Left lung (tissue), 14 donors: ENCODE measurements at places on chromosomes 7 and 10. TPM values are rescaled to one million over a fixed set of nuclear protein-coding genes. Genes with fewer than 3 reads are reported as not detected.

Gene FAM24B
- 4.0 TPM for total RNA-seq

Gene NUDT13
- total RNA-seq = 2.1 TPM

Gene PAPOLB
- total RNA-seq = 0.17 TPM

Gene LBX1
- total RNA-seq = 0.47 TPM

Gene SLC18A3
- total RNA-seq = not detected

Gene CDHR1
- 0.94 TPM for total RNA-seq

Gene NODAL
- not detected for total RNA-seq

DNA sequence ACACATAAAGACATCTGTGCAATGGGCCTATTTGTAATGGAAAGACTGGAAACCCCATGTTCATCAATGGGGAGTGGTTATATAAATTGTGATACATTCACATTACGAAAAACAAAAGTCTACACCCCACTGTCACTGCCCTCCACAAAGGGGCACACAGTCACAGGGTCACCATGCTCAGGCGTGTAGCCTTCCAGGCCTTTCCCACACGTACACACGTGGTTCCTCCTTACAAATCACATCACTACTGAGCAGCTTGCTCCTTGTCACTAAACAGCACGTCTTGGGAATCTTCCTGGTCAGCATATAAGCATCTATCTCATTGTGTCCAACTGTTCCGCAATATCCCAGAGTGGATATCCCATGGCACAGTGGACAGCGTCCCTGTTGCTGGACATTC, 163.1 kb downstream of the SLIT1 start:
- DNase-seq = no peak

DNA sequence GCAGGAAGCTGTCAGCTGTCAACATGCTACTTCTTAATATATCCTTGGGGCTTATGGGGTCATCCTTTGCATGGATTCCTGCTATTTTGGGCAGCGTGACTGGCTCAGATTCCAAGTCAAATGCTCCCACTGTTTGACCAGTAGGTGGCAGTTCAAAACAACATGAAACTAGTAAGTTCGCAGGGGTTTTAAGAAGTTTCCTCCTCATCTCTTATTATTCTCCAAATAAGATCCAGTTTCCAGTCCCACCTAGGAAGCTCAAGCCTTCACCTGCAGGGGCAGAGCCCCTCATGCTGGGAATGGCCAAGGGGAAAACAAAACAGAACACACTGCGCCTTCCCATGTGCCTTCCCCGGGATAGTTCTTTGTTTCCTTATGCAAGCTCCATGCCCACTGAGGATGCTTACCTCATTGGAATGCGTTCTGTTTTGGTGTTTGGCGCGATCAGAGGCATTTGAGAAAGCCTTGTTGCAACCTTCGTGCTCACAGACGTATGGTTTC, 259.8 kb downstream of the GLI3 start:
- DNase-seq = no peak

GRCh38 chr10:88256013-88256680, 327.0 kb downstream of the RNLS start:
- DNase-seq = no peak

GRCh38 chr7:135382173-135382572, 127.7 kb downstream of the CNOT4 start:
- DNase-seq = no peak

DNA sequence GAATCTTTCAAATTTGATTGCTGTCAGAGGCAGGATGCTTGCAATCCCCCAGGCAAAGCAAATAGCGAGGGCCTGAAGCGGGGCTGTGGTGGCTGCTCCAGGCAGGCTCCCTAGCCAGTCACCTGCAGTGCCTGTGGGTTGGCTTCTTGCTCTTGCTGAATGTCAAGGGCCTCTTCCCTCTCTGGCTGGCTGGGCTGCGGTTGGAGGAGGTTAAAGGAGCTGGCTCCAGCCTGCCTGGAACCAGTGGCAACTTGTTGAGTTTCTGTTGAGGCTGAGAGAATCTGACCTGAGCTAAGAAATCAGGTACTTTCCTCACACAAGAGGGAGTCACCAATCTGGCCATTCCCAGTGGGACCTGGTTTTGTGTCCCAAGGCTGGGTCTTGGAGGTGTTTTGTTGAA, 134.7 kb downstream of the TMEM178B start:
- DNase-seq = peak; percentile 38

- no peak for DNase-seq
These were observed 65.0 kb downstream of the INPP5A start for GRCh38 chr10:132602614-132603013.

- no peak for DNase-seq
These were observed 49.4 kb upstream of the BET1 start for GRCh38 chr7:94053532-94053931.

GRCh38 chr10:13673156-13673555, 86.4 kb downstream of the PRPF18 start:
- DNase-seq = no peak

DNA sequence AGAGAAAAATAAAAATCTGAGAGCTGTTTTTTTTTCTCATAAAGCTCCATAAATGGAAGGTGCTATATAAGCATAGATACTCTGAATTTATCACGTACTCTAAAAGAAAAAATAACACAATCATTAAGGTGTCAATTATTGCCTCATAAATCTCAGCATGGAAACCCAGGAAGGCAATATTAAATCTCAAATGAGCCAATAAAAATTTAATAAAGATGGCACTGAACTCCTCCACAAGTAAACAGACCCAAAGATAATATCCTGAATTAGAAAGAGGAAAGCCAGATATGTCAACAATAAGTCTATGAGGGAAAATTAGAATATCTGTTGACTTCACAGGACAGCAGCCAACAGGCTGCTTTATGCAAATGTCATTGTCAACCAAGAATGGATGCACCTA, 66.5 kb downstream of the CDK6 start:
- DNase-seq = no peak

GRCh38 chr10:76119036-76119435, 687.6 kb downstream of the LRMDA start:
- no peak for DNase-seq

- DNase-seq = no peak
These were observed 4.8 kb downstream of the ATP6V0E2 start for GRCh38 chr7:149878523-149878921.

DNA sequence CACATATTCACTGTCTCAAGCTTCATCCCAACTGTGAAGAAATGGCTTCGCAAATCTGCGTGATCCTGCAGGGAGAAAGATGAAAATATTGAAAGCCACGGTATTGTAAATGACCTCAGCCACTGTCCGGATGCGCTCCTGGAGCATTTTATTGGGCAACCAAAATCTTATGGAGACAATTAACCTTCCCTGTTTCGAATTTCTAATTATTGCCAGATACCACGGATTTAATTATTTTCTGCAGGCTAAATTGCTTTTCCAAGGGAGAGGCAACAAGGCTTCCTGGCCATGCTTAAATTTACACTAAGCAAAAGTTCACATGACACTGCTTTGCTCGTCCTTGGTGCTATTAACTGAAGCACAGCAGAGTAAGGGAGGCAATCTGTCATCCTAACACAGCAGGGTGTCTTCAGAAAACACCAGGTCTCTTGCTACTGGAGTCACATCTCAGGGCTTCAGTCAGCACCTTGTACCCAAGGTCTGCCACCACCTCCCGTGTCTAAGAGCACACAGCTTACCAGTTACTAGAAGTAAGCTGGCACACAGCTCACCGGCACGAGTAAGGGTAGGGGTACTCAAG, 162.2 kb downstream of the SFMBT2 start:
- no peak for DNase-seq

DNA sequence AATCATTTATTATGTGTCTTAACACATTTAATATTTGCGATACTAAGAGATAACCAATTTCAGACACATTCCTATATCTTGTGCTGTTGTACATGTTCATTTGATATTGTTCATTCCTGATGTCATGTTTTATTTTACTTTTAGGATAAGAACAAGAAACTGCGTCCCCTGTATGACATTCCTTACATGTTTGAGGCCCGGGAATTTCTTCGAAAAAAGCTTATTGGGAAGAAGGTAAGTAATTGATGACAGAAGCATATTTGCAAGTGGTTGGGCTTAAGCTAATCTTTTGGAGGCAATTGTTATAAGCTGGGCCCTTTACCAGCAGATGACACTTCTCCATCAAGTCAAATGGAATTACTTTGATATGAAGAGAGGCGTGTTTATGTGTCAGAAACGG, 155.3 kb downstream of the SND1 start:
- DNase-seq = no peak

DNA sequence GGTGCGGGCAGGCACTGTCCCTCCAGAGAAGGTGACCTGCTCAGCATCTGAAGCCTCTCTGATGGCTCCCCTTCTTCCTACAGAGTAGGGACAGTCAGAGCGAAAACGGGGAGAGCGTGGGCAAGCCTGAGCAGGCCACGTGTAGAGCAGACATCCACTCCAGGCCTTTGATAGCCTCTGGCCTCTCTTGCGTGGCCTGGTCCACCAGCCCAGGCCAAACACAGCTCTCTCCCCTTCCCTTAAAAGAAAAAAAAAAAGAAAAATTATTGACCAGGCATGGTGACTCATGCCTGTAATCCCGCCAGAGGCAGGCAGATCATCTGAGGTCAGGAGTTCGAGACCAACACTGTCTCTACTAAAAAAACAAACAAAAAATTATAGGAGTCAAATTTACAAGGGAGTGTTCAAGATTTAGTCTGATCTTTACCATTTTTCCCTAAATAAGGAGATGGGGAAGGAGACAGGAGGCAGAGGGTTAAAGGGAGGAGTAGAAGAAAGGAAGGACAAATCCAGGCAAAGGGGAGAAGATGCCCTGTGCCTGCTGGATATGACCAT, 84.8 kb downstream of the PLXNA4 start:
- no peak for DNase-seq

GRCh38 chr10:50527442-50528043, 96.2 kb downstream of the SGMS1 start:
- no peak for DNase-seq

DNA sequence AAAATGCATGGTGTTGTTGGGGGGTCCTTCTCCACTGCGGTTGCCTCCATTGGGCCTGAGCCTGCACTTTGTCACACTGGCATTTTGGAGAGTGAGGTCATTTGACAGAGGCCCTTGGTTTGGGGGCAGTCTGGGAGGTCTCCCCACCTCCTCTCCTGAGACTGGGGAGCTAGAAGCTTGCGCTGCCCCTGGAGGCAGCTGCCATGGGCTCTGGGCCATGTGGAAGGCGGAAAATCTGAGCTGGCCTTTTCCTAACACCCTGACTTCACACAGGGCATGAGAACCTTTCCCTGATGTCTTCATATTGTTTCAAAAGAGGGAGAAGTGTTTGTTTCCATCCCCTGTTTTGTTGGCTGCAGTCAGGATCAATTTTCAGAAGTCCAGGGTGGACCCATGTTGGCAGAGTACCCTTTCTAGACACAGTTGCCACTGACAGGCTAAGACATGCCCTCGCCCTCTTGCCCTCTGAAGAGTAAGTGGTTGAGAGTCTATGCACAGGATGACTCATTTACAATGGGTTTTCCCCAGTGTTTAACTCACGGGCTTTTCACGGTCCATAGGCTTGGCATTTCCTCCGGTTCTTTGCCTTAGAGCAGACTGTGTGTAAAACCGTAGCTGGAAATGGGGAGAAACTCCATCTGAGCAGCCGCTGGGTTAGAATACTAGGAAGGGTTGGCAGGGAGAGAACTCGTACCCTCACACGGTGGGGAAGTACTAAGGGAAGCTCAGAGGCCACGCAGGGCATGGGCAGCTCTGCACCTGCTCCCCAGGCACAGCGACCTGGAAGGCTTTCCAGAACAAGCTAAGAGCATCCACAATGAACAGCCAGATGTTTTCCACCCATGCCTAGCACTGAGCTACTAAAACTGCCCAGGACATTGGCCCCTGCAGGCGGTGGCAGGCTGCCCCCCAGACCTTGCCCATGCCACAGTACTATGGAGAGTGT, 655.0 kb downstream of the SDK1 start:
- DNase-seq = no peak
